ENCODE measurements at places on chromosomes 1 and 21. TPM values are rescaled to one million over a fixed set of nuclear protein-coding genes. Genes with fewer than 3 reads are reported as not detected.

The AADACL4 gene
- not detected for total RNA-seq

The MAP10 gene
- total RNA-seq: not detected

- no peaks in the 10 kb centered on the region for H3K27me3 ChIP-seq
- peaks cover 9% of the 10 kb centered on the region for H3K4me1 ChIP-seq
- H3K4me3 ChIP-seq: no peak overlapping the region
- DNase-seq: no peak
- H3K27ac ChIP-seq: no peak overlapping the region
Measured at GRCh38 chr1:21139601-21140000, 37.1 kb downstream of the EIF4G3 start.

DNA sequence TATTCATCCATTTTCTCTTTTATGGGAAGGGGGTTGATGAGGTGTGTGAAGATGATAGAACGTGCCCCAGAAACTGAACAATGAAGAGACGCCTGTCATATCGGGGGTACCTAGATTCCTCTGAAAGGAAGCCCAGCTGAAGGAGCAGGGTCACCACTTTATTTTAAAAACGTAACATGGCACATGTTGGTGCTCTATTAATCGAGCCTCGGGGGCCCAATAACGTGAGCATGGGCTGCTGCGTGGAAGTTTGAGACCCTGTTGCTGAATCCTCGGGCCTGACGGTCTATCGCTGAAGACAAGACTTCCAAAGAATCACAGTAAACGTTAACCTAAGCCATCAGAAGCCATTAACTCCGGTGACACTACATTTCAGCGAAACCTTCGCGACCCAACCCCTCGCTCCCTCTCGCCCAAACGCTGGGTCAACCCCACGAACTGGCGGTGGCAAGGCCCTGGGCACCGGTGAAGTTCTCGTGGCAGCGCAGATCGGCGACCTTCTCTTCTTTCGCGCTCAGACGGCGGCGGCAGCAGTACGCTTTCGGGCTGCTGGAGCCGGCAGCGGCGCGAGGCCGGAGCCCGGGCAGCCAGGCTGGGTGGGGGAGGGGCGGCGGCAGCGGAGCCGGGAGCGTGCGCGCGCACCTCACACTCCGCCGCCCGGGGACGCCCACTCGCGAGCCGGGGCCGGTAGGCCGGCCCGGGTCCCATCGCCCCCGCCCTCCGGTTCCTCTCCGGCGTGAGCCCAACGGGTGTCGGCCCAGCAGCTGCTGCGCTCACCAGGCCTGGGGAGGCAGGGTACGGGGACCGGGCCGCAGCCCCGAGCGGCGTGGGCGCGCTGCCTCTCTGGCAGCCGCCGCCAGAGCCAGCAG, 838 bp upstream of the MAN1A2 start:
- peaks cover 2% of the 10 kb centered on the region for H3K27me3 ChIP-seq
- peak; percentile 50 for DNase-seq
- H3K36me3 ChIP-seq: no peaks in the 10 kb centered on the region
- peak overlapping the region; percentile 95 for H3K4me3 ChIP-seq
- peaks cover 36% of the 10 kb centered on the region for H3K4me1 ChIP-seq
- H3K27ac ChIP-seq: peak overlapping the region; percentile 94

GRCh38 chr21:38753114-38753513, 52.6 kb upstream of the ETS2 start:
- H3K4me1 ChIP-seq: peaks cover 33% of the 10 kb centered on the region
- DNase-seq: no peak
- H3K36me3 ChIP-seq: peaks cover 5% of the 10 kb centered on the region
- no peak overlapping the region for H3K27ac ChIP-seq

DNA sequence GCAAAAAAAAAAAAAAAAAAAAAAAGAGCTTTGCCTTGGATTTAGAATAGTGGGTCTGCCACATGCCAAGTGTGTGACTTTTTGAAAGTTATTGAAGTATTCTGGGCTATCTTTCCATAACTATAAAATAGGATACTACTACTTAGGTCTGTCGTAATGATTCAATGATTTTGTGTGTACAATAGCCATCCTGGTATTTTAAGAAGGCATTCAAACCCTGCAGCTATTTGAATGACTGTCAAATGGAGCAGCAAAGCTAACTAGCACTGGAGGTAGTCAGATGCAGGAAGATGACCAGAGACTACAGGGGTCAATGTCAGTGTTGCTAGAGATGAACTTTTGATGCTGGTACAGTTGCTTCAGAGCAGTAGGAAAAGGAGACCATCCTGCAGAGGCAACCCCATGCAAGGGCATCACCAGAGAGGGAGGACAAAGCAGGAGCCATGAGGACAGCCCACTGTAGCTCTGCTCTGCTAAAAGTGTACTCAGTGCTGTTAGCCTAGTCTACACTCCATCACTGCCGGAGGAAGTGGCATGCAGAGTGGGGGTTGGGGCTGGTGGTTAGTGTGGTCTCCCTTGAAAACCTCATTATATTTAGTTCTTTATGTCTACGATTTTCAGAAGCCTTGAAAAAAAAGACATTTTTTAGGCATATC, 29.0 kb downstream of the DUSP10 start:
- no peak for DNase-seq
- peak overlapping the region; percentile 37 for H3K4me3 ChIP-seq
- H3K27me3 ChIP-seq: peaks cover 2% of the 10 kb centered on the region

DNA sequence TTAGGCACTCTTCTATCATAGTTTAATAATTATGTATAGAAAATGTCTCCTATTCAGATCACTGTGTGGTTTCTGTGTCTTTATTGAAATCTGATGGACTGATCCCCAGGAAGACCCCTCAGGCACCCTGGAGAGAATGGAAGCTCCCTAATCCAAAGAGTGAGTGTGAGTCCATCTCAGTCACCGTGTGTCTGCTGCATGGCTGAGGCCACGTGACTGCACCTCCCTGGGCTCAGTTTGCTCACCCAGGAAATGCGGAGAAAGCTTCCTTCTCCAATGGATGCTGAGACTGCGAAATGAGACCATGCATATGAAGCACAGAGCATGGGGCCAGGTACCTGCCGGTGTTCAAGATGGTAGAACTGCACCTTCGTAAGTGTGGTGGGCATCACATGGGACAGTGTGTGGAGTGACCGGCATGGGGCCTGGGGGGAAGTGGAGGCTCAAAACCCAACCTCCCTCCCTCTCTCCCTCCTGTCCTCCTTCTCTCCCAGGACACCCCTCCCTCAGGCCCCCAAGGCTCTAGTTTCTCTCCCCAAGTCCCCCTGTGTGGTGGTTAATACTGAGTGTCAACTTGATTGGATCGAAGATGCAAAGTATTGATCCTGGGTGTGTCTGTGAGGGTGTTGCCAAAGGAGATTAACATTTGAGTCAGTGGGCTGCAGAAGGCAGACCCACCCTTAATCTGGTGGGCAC, 557.5 kb downstream of the PTPRU start:
- no peak for DNase-seq
- no peak overlapping the region for H3K27ac ChIP-seq
- no peak overlapping the region for H3K4me3 ChIP-seq
- H3K36me3 ChIP-seq: no peaks in the 10 kb centered on the region

- H3K4me1 ChIP-seq: peaks cover 11% of the 10 kb centered on the region
- H3K4me3 ChIP-seq: no peak overlapping the region
Measured at GRCh38 chr1:65963156-65963888, 170.6 kb downstream of the PDE4B start.

DNA sequence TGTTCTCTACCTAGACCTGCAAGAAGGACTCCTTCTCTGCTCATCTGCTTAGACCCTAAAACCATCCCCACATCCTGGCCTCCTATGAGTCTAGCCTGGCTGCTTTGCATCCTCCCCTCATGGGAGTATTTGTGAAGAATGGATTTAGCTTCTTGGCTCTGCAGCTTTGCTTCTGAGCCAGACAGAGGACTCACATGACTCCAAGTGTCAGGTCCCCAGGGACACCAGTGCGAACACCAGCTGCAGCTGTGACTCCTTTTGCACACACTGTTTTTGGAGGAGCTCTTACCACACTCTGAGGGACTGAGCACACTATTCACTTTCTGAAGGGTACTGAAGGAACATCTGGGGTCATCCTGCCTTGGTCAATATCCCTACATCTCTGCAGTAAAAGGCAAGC, 131.8 kb upstream of the SGIP1 start:
- no peak for DNase-seq
- no peaks in the 10 kb centered on the region for H3K36me3 ChIP-seq
- peaks cover 40% of the 10 kb centered on the region for H3K4me1 ChIP-seq
- H3K27me3 ChIP-seq: peaks cover 2% of the 10 kb centered on the region
